ENCODE measurements at places on chromosomes 4 and X.

- DNase-seq: no peak
These were observed 102.7 kb downstream of the KLHL8 start for GRCh38 chr4:87117732-87118075.

DNA sequence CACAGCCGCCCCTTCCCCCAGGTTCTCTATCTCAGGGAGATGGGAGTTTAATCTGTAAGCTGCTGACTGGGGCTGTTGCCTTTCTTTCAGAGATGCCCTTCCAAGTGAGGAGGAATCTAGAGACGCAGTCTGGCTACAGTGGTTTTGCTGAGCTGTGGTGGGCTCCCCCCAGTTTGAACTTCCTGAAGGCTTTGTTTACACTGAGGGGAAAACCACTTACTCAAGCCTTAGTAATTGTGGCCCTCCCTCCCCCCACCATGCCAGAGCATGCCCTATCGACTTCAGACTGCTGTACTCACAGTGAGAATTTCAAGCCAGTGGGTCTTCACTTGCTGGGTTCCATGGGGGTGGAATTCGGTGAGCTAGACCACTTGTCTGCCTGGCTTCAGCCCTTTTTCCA is 131.3 kb downstream of the FAAH2 start:
- no peak for DNase-seq

DNA sequence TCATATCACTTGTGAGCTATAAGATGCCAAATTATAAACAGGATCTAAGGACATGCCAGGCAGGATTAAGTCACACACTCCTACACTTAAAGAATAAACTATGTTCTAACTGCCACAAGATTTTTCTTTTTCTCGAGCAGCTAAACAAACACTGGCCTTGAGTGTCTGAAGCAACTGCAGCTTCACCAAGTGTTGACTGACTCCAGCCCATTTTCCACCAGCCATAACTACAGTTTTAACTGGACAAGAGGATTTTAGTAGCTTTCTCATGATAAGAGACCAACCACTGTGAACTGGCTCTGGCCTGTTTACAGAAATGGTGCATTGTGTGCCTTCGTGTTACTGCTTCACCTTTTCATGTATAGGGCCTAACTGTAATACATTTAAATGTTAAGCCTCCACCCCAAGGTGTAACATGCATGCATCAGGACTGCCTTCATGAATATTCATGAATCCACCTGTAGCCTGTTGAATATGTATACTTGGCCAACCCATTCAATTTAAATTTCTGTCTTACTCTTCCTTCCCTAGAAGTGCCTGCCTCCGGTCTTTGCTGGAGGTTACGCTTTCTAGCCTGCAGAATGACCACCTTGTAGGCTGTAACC is 10.8 kb downstream of the UCP1 start:
- DNase-seq: no peak

DNA sequence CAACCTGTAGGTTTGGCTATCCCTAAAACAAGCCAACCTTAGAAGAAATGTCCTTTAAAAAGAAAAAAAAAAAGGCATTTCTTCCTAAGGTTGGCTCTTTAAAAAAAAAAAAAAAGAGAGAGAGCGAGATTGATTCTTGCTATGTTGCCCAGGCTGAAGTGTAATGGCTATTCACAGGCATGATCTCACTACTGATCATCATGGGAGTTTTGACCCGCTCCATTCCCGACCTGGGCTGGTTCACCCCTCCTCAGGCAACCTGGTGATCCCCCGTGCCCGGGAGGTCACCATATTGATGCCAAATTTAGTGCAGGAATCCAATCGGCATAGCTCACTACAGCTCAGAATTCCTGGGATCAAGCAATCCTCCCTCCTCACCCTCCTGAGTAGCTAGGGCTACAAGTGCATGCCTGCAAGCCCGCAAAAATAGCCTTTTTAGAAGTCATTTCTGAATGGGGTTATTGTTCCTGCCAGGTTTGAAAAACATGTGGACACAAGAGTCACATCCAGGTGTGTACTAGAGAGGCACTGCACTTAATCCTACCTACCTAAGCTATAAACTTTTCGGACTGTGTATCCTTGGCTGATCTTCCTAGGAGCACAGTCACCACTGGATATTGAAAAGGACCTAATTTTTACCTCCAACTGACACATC is 61.4 kb upstream of the ZCCHC13 start:
- no peak for DNase-seq

DNA sequence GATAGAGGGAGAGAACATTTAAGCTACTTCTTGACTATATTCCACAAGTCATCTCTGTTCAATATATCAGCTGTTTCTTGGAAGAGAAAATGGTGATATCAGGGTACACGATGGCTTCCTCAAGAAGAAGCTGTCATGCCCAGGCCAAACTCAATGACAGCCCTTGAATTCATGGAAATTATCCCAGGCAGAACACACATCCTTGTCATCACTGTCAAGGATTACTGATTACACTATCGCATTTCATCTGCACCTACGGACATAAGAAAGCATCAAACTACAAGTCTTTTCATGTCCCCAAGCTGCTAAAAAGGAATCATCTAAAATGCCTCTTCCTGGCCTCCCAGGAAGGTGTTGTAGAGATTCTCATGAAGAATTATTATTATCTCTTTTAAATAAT is 165.2 kb upstream of the SLC7A11 start:
- DNase-seq: no peak

GRCh38 chrX:118626346-118626745 is 101.1 kb upstream of the IL13RA1 start:
- no peak for DNase-seq

- DNase-seq: no peak
These were observed at the start of gene MAGEA8 for GRCh38 chrX:149881081-149881711. TSS of gene MAGEA8 (plus strand) at chrX:149881183. CDS start at chrX:149884273, 3,090 bp downstream.

DNA sequence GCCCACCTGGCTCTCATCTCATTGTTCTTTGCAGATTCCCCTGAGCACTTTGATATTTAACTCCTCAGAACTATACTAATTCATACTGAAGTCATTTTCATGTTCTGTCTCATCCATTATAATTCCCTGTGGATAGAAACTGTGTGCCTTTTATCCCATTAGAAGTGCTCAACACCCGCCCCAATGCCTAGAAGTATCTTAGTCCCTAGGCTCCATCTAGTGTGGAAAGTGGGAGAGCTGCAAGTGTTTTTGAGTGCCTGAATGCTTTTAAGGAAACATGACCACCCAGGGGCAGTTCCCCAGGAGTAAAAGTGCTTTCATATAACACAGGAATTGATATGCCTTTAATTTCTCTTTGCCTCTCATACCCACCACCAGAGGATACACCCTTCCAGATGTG is 117.0 kb downstream of the CHRDL1 start:
- DNase-seq: no peak

GRCh38 chrX:40107291-40108161 is 9.8 kb upstream of the BCOR start:
- no peak for DNase-seq

- no peak for DNase-seq
These were observed 6.9 kb downstream of the FABP2 start for GRCh38 chr4:119315036-119315435.

- DNase-seq: no peak
These were observed 84.4 kb downstream of the JAKMIP1 start for GRCh38 chr4:6115746-6116586.

GRCh38 chr4:18342847-18343246 is 321.3 kb upstream of the LCORL start:
- no peak for DNase-seq

GRCh38 chr4:102678107-102678506 is 82.7 kb downstream of the MANBA start:
- DNase-seq: no peak

GRCh38 chr4:8557151-8558076 is 22.8 kb upstream of the GPR78 start:
- DNase-seq: no peak

GRCh38 chr4:85603437-85604336 is 128.7 kb downstream of the ARHGAP24 start:
- no peak for DNase-seq

- DNase-seq: no peak
These were observed 18.6 kb upstream of the CLTRN start for GRCh38 chrX:15683193-15683592.

DNA sequence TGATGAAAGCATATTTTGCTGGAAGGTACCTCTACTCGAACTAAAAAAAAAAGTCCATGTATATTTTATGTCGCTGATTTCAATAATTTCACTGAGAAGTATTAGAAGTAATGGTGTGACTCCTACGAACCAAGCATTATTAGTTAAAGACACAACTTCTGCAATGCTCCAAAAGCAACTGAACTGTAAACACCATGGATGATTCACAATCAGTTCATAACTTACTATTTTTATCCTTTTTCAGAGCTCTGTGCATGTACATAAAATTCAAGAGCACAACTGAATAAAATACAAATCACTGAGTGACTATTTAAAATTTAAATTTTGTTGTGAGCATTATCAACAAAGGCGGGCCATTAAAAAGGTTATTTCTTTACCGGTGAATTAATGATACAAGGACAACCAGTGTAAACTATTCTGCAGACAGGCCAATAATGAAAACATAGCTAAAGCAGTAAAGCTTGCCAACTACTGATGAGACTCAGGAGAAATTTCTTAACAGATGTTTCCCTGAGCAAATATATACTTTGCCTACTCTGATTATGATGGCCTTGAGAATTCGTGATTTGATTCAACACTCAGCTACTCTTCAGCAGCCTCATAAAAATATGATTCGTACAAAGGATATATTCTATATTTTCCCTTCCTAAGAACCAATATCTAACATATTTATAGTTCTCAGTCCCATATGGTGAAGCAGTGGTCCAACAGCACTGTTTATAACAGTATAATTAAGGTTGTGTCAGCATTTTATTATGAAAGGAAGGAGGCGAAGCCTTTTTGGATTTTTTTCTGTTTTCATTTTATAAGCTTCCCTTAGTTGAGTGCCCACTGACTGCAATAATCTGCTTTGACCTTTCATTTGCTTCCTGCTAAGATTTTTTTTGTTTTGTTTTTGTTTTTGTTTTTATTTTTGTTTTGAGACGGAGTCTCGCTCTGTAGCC is 62.8 kb upstream of the NEIL3 start:
- DNase-seq: no peak

DNA sequence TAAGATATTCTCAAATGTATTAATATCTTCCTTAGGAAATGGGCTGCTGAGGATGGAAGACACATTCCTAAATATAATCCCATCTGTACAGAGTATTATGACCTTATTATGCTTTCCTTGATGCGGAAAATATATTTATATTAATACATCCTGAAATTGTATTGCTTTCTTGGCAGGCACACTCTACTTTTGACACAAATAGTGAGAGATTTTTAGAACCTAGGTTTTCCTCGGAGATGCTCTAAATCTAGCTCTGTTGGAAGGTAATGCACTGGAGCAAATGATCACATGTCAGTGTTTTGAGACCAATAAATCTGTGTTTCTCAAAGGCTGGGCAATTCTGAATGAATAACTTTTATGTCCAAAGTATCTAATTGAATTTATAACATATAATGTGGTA is 94.3 kb upstream of the MAGEC2 start:
- DNase-seq: no peak

- DNase-seq: no peak
These were observed 89.7 kb downstream of the LRP2BP start for GRCh38 chr4:185305979-185306442.

DNA sequence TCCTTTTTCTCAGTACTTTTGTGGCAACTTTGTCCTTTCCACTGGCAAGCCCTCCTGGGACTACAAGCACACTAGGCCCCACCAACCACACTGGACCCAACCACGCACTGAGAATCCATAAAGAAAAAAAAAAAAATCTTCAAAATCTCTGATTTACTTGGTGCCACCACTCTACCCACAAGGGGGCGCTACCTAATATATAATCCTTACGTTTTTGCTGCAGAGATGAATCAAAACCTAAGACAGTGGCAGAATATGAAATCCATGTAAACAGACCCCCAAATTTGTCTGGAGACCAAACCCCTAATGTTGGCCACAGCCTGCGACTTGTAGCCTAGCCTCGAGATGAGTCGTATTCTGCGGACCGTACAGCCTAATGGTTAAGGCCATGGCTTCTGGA is 63.5 kb upstream of the ARHGAP36 start:
- no peak for DNase-seq

GRCh38 chr4:6420036-6420435 is 52.4 kb downstream of the PPP2R2C start:
- no peak for DNase-seq

GRCh38 chrX:48165241-48165640 is 31.4 kb downstream of the SSX5 start:
- DNase-seq: no peak

- no peak for DNase-seq
These were observed 23.1 kb upstream of the LRAT start for GRCh38 chr4:154720618-154721267.

DNA sequence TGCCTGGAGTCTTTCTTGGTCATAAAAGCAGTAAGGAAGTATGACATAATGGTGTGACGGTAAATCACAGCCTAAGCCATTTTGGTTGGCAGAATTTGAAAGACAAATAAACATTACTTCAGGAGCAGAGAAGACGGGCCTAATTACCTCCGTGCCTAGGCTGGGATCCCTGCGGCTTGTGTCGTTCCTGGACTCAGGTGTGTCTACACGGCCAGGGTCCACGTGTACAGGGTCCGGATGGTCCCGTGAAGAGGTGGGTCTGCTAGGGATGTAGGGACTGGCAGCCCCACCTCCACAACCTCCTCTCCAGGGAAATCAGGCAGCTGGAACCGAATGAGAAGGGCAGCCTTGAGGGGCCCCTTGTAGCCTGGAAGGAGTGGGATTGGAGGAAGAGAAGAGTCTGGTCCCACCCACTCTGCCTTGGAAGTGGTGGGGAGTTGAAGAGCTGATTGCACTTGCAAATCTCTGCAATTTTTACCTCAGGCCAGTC is 55.4 kb upstream of the PLAC1 start:
- DNase-seq: no peak

GRCh38 chr4:41524425-41524824 is 13.5 kb upstream of the LIMCH1 start:
- no peak for DNase-seq

- no peak for DNase-seq
These were observed 22.6 kb upstream of the CD38 start for GRCh38 chr4:15755321-15756155.

GRCh38 chr4:17623451-17624001 is 9.1 kb downstream of the MED28 start:
- DNase-seq: no peak

DNA sequence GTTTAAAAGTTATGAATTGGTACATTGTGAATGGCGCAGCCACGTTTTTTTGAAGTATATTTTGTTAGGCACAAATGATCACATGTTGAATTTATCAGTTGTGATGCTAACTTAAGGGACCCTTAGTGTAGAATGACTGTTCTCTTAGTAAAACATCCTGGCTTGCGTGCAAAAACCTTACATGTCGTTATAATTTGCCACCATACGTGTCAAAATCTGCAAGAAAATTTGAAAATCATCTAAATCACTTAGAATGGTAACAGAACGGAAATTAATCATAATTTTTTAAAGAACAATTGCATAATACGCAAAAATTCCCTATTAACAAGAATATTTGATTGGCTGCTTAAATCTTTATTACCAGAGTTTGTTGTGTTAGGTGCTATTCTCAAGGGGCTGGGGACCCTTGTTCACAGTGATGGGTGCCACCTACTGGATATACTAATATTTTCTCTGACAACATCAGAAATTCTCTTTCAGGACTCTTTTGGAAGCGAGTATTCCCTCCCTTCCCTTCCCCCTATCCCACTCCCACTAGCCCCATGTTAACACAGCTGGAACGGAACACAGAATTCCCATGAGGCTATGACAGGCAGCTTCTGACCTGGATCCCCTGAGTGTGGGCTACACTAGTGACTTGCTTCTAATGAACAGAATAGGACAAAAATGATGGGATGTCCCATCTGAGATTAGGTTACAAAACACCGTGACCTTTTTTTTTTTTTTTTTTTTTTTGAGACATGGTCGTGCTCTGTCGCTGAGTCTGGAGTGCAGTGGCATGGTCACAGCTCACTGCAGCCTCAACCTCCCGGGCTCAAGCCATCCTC is 71.8 kb downstream of the SUPT20HL2 start:
- DNase-seq: no peak

GRCh38 chrX:5681159-5681558 is 547.5 kb downstream of the NLGN4X start:
- DNase-seq: peak; percentile 17
